ENCODE measurements at places on chromosomes 16 and 17.
A peak's percentile ranks its signal among the peaks of the same experiment; 100 is the strongest.

DNA sequence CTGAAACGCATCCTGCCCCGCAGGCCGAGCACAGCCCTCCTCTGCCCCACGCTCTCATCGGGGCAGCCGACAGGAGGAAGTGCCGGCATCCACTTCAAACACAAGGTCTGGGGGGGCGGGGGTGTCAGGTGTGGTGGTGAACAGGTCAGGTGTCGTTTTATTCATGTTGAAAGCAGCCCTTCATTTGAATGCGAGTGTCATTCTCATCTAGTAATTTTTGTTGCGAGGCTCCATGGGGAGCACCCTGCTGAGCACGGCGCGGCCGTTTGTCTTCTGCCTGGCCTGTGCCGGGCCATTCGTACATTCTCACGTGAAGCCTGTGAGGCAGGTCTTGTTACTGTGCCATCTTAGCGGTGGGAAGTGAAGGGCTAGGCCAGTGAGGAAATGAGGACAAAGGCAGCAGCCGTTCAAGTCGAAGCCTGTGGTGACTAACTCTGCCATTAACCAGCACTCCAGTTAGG is 1.9 kb downstream of the ACSF3 start:
- DNase-seq: no peak

DNA sequence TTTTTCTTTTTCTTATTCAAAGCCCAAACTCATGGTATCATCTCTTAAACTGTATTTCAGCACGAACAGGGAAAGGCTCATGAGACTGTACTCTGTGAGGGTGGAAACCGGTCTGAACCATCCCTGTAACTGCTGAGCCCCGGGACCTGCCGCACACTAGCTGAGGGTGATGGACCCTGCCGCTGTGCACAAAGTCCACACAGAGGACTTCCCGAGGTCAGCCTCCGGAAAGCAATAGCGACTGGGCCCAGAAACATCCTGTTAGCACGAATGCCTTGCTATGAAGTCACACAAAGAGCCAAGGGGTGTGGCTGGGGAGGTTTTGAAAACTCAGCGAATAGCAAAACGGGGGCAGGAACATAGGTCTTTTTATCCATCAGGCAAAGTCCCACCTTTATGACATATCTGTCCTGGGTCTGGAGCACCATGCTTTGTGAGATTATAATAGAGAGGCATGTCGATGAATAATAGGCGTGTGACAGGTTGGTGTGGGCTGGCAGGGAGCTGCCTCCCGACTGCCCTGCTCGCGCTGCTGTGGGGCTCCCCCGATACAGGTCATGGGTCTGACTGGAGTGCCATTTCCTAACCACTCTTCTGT is 33.4 kb downstream of the CDK5R1 start:
- DNase-seq: no peak

DNA sequence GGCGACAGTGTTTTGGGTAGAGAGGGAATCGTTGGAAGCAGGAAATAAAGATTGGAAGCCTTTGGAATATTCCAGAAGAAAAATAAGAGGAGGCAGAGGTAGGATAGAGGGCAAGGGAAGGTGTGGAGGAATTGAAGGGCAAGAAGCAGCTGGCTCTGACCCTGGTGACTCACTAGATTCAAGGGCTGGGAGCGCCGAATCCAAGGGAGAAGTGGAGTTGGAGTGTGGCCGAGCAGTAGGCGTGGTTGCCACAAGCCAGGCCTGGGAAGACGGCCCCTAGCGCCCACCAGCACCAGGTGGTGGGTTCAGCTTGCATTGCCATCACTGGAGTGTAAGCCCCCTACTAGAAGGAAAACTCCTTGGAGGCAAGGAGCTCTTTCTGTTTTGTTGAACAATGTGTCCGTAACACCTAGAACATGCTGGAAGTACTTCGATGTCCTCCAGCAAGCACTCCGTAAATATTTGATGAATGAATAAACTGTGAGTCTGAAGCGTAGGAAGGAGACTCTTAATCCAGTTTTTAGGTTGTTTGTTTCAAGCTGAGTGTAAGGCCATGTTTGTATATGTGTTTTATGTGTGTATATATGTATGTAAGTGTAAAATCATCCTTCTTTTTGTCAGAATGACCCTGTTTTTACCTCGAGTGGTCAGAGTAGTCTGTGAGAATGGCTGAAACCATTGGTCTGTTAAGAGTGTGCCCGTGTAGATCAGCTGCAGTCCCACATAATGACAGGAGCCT is 139.5 kb downstream of the CMIP start:
- peak; percentile 82 for DNase-seq

DNA sequence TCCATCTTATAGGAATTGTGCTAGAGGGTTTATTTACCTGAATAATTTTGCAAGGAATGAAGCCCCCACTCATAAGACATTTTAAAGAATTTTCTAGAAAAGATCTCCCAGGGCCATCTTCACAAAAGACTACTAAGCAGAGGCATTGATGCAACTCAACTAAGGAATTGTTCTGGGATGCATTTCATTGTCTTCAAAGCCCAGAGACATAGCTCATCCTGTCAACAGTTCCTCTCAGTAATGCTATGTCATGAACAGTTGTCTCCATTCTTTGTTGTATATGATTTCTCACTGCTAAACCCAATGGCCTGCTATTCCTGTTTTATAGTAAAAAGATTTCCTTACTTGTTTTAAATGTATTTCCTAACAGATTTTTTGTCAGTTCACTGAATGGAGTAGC is 136.8 kb upstream of the RBL2 start:
- DNase-seq: no peak

- DNase-seq: no peak
Measured at GRCh38 chr17:57533684-57534305, 211.3 kb downstream of the CCDC182 start.

GRCh38 chr16:5789033-5789432 is 691.4 kb upstream of the EEF2KMT start:
- DNase-seq: no peak

DNA sequence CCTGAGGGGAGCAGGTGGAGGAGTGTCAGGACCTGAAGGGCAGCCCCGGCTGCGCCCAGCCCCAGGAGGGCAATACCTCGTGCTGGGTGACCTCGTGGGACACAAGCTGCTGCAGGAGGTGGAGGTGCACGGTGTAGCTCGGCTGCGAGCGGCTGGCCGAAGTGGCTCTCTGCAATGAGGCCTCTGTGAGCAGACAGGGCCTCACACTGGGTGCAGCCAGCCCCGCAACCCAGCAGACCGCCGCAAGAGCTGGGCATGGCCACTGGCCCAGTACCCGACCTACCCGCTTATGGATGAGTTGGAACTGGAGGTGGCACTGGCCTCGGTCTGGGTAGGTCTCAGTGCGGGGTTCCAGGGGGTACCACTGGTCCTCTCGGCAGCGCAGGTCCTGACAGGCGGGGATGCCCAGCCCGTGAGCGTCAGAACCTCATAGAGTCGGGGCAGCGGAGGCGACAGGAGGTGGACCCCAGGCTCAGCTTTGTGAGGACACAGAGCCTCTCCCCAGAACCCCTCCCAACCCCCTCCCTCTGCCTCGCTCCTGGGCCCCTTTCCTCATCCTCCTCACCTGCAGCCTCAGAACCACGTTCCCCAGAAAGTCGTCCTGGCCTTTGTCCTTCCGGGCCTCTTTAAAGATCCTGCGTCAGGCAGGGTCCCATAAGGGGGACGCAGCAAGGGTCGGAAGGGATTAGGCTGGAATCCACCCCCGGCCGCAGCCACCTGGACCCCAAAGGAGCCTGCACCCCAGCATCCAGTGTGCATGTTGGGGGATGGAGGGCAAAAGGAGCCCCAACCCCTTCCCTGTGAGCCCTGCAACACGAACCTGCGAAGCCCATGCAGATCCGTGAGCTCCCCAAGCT is 4.0 kb downstream of the UNC13D start:
- no peak for DNase-seq

GRCh38 chr16:1913327-1914083 is 4.7 kb downstream of the HS3ST6 start:
- DNase-seq: no peak

GRCh38 chr16:50709061-50709684 is 15.8 kb downstream of the NOD2 start:
- no peak for DNase-seq

DNA sequence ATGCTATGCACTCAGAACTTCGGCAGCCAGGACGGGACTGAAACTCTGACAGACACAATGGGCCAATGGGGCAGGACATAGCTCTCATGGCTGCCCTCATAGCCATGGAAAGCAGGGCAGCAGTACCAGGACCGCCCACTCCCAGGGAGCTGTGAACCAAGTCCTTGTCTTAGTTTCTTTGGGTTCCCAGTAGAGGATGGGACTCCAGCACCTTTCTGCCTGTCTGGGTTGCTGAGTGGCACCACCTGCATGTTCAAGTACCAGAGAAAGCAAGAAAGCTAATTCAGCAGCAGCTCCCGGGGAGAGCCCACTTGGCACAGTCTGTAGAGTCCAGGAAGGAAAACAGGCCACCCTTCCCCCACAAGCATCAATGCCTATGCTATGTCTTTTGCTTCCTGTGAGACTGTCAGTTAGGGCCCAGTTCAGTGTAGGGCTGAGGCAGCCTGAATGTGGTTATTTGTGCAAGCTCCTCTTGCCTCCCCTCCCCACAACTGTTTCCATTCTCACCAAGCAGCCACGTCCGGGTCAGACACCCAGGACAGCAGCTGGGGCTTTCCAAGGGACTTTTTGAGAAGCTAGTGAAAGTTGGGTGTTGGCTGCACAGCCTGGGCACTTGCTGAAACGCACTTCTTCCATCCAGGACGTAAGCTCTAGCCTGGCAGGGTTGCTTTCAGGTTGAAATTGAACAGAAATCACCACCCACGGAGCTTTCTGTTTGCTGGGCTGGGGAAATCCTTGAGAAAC is 7.8 kb downstream of the SUPT4H1 start:
- DNase-seq: no peak

DNA sequence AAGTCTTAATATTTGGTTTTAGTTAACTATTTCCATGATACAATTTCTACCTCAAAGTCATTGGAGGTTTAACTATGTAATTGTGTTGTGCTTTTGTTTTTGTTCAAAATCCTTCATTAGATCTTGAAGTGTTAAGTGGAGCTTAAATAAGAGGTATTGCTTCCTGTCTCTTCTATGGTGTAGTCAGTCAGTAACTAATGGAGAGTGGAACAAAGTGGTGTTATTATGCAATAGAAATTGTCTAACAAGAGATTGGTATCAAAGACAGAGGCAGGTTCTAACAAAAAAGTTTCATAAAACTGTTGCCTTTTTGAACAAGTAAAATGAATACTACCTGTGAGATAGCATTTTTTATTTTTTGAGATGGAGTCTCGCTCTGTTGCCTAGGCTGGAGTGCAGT is 45.2 kb downstream of the GRB7 start:
- DNase-seq: no peak

GRCh38 chr17:61836266-61837174 is 26.8 kb downstream of the BRIP1 start:
- peak; percentile 11 for DNase-seq

DNA sequence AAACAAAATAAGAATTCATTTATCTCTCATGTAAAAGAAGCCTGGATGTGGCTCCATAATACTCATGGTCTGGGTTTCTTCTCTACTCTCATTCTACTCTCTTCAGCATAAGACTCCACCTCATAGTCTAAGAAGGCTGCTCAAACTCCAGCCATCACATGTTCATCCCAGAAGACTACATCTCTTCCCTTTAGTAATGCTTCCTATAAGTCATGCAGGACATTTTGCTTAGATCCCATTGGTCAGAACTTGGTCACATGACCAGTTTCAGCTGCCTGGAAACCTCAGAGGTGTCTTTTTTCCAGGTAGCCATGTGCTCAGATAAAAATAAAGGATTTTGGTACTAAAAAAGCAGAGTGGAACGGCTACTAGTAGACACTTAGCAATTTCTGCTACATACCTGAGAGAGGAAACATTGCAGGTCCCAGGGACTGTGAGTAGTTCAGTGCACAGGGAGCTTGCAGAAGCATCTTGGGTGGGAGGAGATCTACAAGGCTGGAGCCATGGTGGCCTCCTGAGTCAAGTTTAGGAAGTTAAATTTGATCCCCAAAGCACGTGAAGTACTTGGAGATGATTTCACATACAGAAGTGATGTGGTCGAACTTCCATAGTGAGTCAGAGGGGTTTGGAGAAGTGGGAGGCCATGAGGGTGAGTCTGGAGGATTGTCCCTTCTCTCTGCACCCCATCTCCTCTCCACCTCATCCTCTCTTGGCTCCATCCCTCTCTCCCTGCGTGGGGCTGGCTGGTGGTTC is 110.2 kb downstream of the CCDC182 start:
- peak; percentile 78 for DNase-seq

DNA sequence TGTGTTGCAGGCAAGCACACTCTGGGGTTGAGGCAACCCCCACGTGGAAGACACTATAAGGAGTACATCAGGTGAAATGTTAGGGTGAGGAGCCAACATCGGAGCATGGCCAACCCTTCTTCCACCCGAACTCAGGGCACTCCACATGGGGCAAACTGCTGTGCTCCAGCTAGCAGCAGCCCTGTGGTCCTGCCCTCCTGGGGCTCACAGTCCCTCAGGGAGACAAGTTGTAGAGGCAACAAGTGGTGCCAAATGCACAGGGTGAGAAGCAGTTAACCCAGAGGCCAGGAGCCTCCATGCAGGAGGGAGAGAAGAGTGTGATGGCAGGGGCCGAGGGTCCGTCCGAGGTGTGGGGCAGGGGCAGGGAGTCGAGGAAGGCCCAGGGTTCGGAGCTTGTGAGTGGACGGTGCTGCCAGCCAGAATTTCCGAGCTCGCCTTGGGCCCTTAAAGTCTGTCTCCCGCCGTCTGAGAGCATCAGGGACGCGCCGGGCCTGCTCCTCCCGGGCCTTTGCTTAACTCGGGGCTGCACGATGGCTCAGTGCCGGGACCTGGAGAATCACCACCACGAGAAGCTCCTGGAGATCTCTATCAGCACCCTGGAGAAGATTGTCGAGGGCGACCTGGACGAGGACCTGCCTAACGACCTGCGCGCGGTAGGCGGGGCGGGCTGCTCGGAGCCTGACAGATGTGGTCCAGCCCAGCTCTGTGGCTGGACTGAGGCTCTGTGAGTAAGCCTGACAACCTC is 32.3 kb downstream of the ATPAF2 start:
- no peak for DNase-seq

GRCh38 chr16:19694989-19695388 is 23.0 kb downstream of the KNOP1 start:
- DNase-seq: no peak

- DNase-seq: no peak
Measured at GRCh38 chr17:61047515-61047914, 352.1 kb upstream of the TBX2 start.

- DNase-seq: no peak
Measured at GRCh38 chr16:29986231-29986630, 9.2 kb downstream of the HIRIP3 start.

DNA sequence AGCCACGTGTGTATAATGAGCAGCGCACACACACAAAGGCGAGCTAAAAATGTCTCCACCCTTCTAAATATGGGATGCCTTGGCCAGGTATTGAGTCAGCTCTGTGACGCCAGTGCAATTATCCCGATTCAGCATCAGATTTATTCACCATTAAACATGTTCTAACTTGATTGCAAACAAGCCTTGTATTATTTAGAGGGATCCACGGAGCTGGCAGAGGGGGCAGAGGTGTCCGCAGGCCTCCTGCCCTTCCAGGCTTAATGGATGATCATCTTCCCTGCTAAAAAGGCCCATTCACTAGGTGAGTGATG is 591.7 kb downstream of the MAF start:
- no peak for DNase-seq

GRCh38 chr17:42386777-42387657 is 1.2 kb downstream of the STAT3 start:
- DNase-seq: peak; percentile 74

Data from IMR-90 (cell line).